ENCODE measurements at places on chromosomes 16 and 17. TPM values are rescaled to one million over a fixed set of nuclear protein-coding genes. Genes with fewer than 3 reads are reported as not detected.

The EPOP gene
- 13.5 TPM for total RNA-seq

The SLFN14 gene
- total RNA-seq: not detected

The COX10 gene
- 20.8 TPM for total RNA-seq

The ZG16 gene
- not detected for total RNA-seq

The SULT1A4 gene
- 31.4 TPM for total RNA-seq

The CHMP6 gene
- 26.8 TPM for total RNA-seq

The KIF19 gene
- not detected for total RNA-seq

The TEDC2 gene
- 23.5 TPM for total RNA-seq

The HAP1 gene
- total RNA-seq: 1.7 TPM

The PYY gene
- not detected for total RNA-seq

The CTRB2 gene
- not detected for total RNA-seq

The CCT6B gene
- 0.37 TPM for total RNA-seq

The ABCA10 gene
- 0.13 TPM for total RNA-seq

The MVP gene
- total RNA-seq: 104 TPM

The ST3GAL2 gene
- total RNA-seq: 27.2 TPM

The PRAC2 gene
- not detected for total RNA-seq

The BCO1 gene
- total RNA-seq: 1.5 TPM

All from A549 treated with RU486 at 1 μM for 4 hours (cell line).